KG1 (cell line): ENCODE measurements at places on chromosomes 1 and 21.

DNA sequence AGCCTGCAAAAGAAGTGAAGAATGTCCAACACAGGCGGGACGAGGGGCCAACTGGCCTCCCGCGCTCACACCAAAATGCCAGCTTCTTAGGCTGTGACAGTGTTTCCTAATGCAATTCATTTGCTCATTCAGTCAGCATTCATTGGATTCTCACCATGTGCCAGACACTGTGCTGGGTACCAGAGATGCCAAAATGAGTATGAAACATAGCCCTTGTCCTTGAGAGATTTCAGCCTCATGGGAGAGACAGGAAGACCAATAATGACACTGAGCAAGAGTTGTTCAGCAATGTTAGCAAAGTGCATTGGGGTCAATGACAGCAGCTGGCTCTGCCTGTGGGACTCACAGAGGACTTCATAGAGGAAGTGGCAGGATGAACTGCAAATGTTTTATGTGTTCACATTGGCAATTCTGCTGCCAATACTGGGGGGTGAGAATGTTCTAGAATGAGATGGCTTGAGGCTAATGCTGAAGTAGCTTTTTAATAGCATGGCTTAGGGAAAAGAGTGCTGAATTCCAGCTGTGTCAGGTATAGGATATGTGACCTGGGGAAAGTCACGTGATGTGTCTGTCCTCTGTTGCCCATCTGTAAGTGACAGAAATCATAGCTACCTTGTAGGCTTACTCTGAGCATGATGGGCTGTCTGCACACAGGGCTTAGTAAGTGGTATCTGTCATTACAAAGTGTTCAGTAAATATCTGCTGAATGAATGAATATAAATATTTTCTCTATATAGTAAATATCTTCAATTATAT is 58.3 kb upstream of the KIF26B start:
- DNase-seq: no peak

DNA sequence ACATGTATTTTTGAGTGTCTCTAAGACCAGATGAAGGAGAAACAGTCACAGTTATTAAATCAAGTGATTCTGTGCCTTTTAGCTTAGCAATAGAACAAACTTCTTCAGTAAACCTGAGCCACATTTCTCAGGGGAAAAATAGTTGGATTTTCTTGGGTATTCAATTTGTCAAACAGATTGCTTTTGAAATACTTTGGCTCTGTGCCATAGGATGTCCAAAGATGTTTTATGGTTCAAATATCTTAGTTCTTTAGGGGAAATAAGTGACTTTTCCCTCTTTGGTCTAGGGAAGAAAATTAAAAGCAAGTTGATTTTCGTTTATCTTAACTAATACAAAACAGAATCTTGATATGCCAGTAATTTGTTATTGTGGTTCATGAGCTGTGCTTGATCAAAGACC is 125.9 kb downstream of the ATP5PO start:
- DNase-seq: no peak

DNA sequence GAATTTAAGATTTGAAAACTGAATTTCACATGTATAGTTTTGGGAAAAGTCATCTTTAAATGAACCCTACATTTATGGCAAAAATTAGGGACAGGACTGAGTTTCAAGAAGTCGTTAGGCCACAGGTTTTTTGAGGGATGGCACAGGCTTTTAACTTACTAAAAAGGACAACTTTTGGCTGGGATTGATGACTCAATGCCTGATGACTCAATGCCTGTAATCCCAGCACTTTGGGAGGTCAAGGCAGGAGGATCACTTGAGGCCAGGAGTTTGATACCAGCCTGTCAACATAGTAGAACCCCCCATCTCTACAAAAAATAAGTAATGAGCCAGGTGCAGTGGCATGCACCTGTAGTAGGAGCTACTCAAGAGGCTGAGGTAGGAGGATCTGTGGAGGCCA is 15.9 kb downstream of the UCK2 start:
- DNase-seq: no peak

GRCh38 chr21:33241846-33242245 is 12.1 kb downstream of the IFNAR2 start:
- no peak for DNase-seq

DNA sequence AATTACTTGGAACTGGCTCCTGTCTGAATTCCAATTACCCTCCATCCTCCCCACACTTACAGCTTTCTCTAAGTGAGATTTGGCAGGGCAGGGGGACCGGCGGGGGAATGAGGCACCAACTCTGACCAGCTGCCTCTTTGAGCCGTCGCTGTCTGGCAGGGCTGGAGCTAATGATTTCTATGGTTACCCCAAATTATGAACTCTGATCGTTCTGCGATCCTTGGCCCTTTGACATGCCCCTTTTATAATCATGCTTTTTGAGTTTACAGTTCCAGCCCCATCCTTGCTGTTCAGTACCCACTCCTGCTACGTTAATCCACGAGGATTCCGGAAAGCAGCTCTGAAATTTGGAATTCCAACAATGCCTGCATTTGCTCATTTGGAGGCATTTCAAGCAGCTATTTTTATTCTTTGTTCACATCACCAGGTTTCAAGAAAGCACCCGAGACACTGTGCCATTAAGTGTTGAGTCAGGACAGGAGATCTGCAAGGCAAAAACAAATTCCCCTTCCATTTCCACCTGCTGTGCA is 54.6 kb upstream of the LBR start:
- no peak for DNase-seq

GRCh38 chr1:228164561-228165371 is 838 bp upstream of the IBA57 start:
- DNase-seq: no peak

DNA sequence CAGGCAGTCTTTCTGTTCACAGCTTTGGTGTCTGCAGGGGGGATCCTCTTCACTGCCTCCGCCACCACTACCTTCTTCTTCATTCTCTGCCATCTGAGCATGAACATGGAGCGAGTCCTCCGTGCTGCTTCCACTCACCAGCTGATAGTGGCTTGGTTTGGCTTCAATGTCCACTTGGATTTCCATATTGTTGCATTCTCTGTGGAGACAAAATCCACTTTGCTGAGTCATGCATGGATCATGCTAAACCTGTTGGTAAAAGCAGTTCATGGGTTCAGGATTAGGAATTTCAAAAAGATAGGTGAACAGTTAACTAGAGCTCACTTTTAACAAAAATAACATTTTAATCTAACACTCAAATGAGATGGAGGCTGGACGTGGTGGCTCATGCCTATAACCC is 27.5 kb downstream of the RNF19B start:
- no peak for DNase-seq

GRCh38 chr1:206419783-206420182 is 50.5 kb upstream of the IKBKE start:
- no peak for DNase-seq

DNA sequence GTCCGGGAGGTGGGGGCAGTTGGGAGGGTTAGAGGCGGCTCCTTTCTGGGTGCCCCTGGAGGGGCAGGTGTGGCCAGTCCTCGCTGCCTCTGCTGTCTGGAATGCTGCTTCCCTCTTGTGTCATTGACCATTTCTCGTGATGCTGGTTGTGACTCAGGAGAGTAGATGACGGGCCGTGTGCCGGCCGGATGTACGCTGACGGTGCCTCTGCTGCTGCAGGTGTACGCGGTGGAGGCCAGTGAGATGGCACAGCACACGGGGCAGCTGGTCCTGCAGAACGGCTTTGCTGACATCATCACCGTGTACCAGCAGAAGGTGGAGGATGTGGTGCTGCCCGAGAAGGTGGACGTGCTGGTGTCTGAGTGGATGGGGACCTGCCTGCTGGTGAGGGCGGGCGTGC is 13.9 kb downstream of the PRMT2 start:
- DNase-seq: no peak

- no peak for DNase-seq
These were observed 130.0 kb upstream of the BACE2 start for GRCh38 chr21:41037936-41038335.

DNA sequence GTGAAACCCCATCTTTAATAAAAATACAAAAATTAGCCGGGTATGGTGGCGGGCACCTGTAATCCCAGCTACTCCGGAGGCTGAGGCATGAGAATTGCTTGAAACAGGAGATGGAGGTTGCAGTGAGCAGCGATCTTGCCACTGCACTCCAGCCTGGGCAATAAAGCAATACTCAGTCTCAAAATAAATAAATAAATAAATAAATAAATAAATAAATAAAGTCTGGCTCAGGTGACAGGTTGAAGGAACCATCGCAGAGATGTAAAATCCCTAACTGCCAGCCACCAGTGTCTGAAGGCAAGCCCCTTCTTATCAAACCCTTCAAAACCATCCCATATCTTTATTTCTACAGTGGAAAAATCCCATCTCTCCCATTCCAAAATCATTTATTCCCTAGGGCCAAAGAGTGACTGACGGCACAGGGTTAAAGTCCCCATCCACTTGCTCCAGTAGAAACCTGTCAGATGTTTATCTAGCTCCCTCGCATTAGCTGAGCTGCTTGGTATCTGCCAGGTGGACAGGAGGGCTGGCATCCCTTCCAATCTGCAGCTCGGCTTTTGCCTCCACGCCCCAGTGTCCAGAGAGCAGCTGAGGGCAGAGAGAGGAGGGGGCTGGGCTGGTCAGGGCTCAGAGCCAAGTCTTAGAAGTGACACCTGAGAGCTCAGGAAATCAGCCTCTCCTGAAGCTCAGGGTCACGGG is 5.0 kb downstream of the CSRP1 start:
- no peak for DNase-seq

DNA sequence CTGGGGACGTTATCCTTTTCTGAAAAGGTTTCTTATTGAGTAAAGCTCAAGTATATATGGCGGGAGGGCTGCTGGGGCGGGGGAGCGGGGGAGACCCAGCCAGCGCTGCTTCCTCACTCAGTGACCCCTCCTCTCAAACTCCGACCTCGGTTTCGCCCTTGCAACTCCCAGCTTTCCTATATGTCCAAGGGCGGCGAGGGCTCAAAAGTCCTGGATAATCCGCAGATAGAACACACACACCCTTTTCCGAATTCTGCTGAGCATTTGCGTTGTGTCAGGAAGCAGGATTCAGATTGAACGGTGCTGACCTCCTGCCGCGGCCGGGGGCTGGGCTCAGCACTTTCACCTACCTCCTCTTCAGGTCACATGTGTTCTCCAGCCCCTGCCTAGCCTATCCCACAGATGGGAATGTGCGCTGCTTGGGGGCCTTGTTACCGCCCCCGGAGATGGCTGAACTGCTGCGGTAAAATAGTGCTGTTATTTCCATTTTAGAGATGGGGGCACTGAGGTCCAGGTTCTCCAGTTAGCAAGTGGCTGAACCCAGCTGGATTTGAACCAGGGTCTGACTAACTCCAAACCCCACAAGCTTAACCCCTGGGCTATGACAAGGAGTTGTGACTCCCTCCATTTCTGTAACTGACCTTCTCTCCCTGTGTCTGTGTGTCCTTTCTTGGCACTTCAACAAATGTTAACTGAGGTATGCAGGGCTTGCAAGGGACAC is 795 bp upstream of the AHDC1 start:
- DNase-seq: no peak

- no peak for DNase-seq
These were observed 296.1 kb downstream of the PTPRC start for GRCh38 chr1:198934901-198935305.

GRCh38 chr1:190754666-190755065 is 277.0 kb upstream of the BRINP3 start:
- peak; percentile 3 for DNase-seq

GRCh38 chr1:11314959-11315358 is 42.0 kb downstream of the UBIAD1 start:
- DNase-seq: no peak

DNA sequence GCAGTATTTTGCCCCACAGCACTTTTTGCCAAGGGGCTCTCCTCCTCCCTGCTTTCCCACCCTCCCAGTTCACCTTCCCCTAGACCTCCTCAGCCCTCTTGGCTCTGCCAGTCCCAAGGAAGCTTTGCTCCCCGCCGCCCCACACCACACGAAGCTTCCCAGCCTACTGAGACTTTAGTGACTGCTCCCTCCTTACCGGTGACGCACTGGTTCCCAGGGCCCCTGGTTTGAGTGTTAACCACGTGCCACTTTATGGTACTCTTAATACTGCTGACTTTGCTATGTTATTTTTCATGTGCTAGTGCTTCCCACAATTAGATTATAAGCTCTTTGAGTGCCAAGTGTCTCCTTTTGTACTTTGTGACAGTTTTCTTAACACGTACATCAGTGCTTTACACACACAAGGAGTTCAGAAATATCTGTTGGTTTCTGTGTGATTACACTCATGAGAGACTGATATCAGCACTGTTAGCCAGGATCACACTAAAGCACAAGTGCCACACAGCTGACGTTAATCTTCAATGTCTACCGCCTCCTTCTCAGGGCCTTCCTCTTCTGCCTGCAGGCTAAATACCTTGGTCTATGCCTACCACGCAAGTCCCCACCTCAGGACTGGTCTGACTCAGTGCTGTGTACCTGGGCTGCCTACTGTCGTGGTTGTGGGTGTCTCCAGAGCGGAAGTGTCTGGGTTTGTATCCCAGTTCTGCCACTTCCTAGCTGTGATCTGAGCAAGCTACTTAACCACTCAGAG is 61.0 kb downstream of the DNTTIP2 start:
- DNase-seq: peak; percentile 32

DNA sequence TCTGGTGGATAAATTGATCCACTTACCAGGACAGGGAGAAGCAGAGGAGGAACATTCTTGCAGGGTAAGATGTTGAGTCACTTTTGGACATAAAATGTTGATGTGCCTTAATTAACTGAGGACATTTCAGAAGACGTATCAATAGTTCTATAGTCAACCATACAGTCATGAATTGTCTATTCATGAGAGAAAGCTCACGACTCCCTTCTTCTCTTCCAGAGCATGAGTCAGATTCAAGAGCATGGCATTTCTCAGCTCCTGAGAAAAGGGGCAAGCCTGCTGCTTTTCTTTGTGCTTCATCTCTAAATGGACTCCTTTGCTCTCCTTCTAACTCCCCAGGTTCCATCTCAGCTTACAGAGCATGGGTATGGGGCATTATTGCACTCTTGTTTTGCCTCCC is 55.7 kb downstream of the ADGRL4 start:
- DNase-seq: no peak

GRCh38 chr21:46009951-46010705 is 28.6 kb downstream of the COL6A1 start:
- DNase-seq: no peak

GRCh38 chr21:46634427-46634826 is 1.0 kb upstream of the PRMT2 start:
- DNase-seq: no peak
